ENCODE measurements at places on chromosomes 13 and 19. TPM values are rescaled to one million over a fixed set of nuclear protein-coding genes. Genes with fewer than 3 reads are reported as not detected.
A peak's percentile ranks its signal among the peaks of the same experiment; 100 is the strongest.

DNA sequence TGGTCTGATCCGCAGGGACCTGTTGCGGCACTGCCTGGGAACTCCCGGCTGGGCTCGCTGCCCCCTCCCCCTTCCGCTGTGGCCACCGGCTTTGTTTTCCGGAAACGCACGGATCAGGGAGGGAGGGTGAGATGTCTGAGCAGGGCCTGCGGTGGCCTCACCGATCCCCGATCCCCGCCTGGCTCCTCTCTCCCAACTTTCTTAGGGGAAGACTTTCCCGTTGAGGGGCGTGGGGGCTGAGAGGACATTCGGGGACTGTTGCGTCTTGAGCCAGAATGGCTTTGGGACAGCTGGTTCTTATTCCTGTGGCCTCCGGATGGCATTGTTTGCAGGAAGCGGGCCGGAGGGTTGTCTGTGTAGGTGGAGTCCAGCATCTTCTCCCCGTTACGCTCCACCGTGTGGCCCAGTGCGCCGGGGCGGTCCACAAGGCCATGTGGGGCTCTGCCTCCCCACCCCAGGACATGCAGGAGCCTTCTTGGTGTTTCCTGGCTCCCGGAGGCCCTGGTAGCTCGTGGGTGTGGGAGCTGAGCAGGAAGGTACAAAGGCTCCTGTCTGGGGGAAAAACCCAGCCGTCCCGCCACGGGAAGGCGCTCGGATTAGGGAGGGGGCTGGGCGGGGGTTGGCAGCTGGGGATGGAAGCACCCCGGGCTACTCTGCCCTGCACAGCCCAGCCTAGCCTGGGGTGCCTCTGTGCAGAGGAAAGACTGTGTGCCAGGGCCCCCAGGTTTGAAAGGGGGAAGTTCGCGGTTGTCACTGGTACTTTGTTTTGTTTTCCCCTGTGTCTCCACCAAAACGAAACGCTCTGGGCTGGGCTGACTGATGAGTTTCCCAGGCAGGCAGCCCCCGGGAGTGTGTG is 1.3 kb downstream of the CSNK1G2 start:
- peak; percentile 83 for DNase-seq

Gene MEF2B
- 3.9 TPM for total RNA-seq

Gene ZNF85
- 4.5 TPM for total RNA-seq

Gene LIPE
- total RNA-seq = 9.6 TPM

DNA sequence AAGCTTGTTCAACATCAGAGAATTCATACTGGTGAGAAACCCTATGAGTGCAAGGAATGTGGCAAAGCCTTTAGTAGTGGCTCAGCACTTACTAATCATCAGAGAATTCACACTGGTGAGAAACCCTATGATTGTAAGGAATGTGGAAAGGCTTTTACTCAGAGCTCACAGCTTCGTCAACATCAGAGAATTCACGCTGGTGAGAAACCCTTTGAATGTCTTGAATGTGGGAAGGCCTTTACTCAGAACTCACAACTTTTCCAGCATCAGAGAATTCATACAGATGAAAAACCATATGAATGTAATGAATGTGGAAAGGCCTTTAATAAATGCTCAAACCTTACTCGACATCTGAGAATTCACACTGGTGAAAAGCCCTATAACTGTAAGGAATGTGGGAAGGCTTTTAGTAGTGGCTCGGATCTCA is 25.2 kb downstream of the ZNF383 start:
- DNase-seq = no peak

DNA sequence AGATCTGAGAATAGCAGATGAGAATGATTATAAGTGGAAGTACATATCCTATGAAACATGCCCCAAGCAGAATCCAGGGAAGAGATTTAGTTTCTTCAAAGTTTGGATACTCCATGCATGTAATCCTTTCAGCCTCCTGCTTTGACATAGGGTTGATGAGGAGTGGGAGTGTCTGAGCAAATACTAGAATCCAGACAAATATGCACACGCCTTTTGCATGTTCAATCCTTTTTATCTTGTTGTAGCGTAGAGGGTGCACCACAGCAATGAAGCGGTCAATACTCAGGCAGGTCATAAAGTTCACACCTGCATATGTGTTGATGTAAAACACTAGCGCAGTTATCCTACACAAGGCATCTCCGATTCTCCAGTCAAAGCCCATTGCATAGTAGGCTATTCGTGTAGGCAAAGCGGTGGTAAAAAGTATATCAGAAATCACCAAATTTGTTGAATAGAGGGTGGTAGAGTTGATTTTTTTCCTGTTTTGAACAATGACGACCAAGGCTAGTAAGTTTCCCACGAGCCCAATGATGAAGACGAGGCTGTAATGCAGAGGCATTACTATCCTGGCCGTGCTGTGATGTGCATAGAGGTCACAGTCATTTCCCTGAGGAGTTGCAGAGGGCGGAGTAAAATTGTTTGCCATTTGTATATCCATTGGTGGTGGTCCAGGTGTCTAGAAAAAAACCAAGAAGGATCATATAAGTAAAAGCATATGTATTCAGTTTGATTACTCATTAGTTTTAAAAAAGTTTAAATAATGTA is 11.5 kb downstream of the GPR183 start:
- no peak for DNase-seq

DNA sequence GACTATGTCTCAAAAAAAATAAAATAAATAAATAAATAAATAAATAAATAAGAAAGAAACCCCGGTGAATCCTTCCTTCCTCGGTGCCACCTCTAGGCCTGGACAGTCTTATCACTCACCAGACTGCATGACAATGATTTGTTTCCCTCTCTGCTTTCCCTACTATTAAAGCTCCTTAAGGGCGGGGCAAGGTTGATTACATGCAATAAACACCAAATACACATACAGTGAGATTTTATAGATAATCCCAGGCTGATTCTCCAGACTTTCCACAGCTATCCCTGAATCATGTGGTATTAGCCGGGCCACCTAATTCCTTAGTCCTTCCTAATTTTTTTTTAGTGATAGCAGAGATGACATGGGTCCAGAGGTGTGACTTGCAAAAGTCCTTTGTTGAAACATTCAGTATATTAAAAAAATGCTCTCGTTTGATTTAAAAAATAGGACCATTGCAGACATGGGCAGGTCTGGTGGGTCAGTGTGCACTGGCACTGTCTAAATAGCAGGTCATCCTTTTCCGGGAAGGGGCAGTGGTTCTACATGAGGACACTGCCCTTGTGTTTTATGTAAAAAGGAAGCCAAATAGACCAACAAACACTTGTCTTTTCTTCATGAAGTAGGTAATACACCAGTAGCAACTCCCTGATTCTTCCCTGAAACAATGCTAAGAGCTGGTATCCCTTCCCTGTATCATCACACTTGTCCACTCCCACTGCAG is 14.5 kb downstream of the EBPL start:
- DNase-seq = peak; percentile 49

DNA sequence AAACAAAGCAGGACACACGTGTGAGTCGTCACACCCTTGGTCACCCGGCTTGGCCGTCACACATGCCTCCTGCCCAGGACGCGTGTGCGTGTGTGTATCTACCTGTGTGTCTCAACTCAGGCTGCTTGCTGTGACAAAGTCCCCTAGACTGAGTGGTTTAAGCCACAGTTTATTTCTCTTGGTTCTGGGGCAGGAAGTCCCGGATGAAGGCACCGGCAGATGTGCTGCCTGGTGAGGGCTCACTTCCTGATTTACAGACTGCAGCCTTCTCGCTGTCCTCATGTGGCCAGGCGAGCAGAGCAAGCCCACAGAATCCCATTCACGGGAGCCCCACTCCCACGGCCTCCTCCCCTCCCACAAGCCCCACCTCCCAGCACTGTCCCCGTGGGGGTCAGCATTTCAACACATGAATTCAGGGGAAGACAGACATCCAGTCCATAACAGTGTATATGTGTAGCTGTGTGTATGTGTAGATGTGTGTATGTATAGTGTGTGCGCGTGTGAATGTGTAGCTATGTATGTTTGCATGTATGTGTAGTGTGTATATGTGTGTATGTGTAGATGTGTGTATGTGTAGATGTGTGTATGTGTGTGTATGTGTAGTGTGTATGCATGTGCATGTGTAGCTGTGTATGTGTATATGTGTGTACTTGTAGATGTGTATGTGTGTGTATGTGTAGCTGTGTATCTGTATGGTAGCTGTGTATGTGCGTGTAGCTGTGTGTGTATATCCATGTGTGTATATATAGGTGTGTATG is 51.5 kb downstream of the MCF2L start:
- DNase-seq = no peak

- DNase-seq = no peak
These were observed 34.3 kb downstream of the ATP4B start for GRCh38 chr13:113623491-113624234.

DNA sequence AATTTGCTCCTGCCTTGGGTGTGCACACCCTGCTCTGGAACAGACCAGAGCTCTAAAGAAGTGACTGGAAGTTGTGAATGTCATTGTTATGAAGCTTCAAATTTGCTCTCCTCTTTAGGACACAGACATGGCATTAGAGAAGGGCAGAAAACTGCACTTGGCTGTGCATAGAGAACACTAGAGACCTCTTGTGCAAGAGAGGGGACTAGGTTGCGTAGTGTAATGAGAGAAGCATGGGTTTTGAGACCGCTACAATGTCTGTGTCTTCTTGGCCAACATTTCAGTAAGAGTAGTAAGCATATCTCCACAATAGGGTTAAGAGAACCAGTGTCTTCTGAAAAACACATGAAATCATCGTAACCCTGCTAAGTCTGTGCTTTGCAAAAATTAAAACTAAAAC is 423.3 kb downstream of the SPRY2 start:
- no peak for DNase-seq

Gene ZBTB32
- total RNA-seq = not detected

DNA sequence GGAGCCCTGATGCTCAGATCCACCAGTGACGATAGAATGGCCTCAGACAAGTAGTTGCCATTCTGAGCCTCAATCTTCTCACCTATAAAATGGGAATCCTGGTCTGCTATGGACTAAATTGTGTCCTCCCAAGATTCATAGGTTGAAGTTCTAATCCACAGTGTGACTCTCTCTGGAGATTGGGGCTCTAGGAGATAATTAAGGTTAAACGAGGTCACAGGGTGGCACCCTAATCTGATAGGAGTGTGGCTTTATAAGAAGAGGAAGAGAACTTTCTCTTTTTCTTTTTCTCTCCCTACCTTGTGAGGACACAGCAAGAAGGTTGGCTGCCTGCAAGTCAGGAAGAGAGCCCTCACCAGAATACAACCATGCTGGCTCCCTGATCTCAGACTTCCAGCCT is 214.1 kb downstream of the KATNAL1 start:
- DNase-seq = no peak

- no peak for DNase-seq
These were observed 118.5 kb downstream of the ABCC4 start for GRCh38 chr13:95182570-95183265.

- no peak for DNase-seq
These were observed 89.4 kb upstream of the IRS2 start for GRCh38 chr13:109875746-109876145.

Measured in colonic mucosa (tissue), 4 donors.